ENCODE measurements at places on chromosomes 11 and 22.

- H3K27me3 ChIP-seq = no peaks in the 10 kb centered on the region
- no peaks in the 10 kb centered on the region for H3K36me3 ChIP-seq
- H3K4me3 ChIP-seq = no peak overlapping the region
- no peak overlapping the region for H3K27ac ChIP-seq
- H3K4me1 ChIP-seq = peaks cover 3% of the 10 kb centered on the region
Observed at GRCh38 chr22:39303358-39303757, 16.1 kb downstream of the RPL3 start.

DNA sequence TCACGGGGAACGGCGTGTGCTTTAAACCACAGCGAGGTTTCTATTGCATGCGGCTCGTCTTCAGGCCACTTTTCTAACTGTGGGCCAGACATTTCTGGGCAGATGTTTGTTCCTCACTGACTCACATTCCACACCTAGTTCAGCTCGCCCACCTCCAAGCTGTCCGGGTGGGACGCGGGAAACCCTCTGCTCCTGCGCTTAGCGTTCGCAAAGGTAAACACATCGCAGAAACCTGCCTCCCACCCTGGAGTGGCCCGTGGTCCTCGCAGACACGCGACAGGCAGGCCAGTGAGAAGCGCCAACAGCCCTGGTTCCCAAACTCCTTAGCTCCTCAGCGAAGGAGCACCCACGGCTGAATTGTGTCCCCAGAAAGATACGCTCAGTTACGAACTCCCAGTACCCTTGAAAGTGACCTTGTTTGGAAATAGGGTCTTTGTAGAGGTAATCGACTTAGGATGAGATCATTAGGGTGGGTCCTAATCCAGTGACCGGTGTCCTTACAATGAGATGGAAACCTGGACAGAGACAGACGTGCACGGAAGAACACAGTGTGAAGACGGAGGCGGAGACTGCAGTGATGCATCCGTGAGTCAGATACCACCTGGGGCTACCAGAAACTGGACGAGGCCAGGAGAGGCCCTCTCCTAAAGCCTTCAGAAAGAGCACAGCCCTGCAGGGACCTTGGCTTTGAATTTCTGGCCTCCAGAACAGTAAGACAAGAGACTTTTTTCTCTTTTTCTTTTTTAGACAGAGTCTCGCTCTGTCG lies 82.7 kb downstream of the CELSR1 start:
- H3K27me3 ChIP-seq = no peaks in the 10 kb centered on the region
- DNase-seq = no peak

- H3K27ac ChIP-seq = no peak within 1 kb of the TSS
- DNase-seq = peak; percentile 43
- H3K27me3 ChIP-seq = peaks cover 41% of the 10 kb centered on the region
- H3K4me1 ChIP-seq = peaks cover 13% of the 10 kb centered on the region
Observed at GRCh38 chr22:50058061-50058905, at the start of gene TTLL8. Gene TTLL8, minus strand, starts transcription at chr22:50058298.

DNA sequence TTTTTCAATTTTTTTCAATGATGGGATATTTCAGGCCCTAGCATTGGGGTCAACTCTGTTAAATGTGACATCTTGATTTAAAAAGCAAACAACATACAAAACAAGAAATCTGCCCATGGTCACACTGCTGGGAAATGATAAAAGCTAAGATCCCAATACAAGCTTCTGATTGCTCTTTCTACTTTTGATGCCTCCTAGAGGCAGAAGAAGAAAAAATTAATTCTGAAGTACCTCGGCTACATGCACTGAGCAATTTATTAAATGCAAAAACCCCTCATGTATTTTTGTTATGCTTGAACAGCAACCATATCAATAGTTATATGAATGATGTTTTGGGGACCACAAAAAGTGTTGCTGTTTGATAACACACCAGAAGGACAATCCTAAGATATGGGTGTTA lies 342.1 kb upstream of the NARS2 start:
- peaks cover 21% of the 10 kb centered on the region for H3K27me3 ChIP-seq
- H3K36me3 ChIP-seq = no peaks in the 10 kb centered on the region
- H3K4me1 ChIP-seq = peaks cover 10% of the 10 kb centered on the region
- no peak overlapping the region for H3K27ac ChIP-seq
- H3K4me3 ChIP-seq = no peak overlapping the region
- DNase-seq = no peak

DNA sequence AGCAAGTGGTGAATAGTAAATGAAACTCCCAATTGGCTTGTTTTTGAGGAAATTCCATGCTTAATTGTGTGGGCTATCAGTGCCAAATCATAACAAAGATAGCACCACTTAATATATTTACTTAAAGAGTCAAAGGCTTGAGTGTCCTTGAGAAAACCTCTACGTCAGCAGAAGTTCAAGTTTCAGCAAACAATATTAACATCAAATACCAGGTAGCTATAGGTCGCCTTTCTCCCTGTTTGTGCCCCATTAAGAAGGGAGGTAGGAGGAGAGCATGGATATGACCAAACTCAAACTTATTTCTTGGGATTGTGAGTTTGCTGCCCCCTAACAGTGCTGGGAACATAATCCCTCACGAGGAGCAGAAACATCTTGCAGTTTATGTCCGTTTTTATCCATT lies 105.6 kb upstream of the SYN3 start:
- peaks cover 31% of the 10 kb centered on the region for H3K27me3 ChIP-seq
- H3K4me3 ChIP-seq = no peak overlapping the region
- no peak overlapping the region for H3K27ac ChIP-seq
- H3K4me1 ChIP-seq = no peaks in the 10 kb centered on the region

DNA sequence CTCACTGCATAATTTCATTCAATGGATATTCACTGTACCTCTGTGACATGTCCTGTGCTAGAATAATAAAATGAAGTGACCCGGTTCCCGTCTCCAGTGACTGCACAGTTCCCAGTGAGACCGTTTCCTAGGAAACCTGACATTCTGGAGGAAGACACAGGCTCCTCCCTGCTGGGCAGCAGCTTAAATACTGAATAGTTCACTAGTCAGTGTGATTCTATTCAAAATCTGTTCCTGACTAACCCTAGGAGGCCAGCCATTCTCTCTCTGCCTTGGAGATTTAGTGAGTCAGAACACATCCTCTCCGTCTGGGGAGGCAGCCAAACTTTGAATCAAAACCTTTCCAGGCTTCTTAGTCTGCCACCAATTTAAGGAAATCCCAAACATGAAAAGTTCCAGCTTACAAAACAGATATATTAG lies 11.3 kb downstream of the TRIM66 start:
- H3K27ac ChIP-seq = peak overlapping the region; percentile 95
- peaks cover 41% of the 10 kb centered on the region for H3K4me1 ChIP-seq
- H3K36me3 ChIP-seq = no peaks in the 10 kb centered on the region
- H3K4me3 ChIP-seq = peak overlapping the region; percentile 37
- DNase-seq = peak; percentile 97
- H3K27me3 ChIP-seq = no peaks in the 10 kb centered on the region

DNA sequence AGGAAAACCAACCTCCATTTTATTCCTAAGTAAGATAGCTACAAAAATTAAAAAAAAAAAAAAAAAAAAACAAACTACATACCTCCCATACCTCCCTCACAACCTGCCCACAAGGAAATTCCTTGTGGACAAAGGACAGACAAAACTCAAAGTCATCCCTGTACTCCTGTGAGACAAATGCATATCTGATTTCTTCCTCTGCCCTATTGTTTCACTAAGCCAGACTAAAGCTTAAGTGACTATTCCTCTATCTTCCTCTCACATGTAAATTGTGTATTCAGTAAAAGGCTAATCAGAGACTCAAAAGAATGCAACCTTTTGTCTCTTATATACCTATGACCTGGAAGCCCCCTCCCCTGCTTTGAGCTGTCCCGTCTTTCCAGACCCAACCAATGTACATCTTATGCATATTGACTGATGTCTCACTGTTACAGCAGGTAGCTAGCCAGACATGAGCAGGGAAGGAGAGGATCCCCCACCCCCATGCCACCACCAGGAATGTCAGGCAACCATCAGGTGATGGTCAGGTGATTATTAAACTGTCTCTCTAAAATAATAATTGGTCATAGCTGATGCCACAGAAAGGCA lies 289.4 kb downstream of the SBF2 start:
- no peak overlapping the region for H3K4me3 ChIP-seq
- H3K36me3 ChIP-seq = peaks cover 3% of the 10 kb centered on the region
- DNase-seq = no peak
- H3K27me3 ChIP-seq = no peaks in the 10 kb centered on the region
- no peak overlapping the region for H3K27ac ChIP-seq

DNA sequence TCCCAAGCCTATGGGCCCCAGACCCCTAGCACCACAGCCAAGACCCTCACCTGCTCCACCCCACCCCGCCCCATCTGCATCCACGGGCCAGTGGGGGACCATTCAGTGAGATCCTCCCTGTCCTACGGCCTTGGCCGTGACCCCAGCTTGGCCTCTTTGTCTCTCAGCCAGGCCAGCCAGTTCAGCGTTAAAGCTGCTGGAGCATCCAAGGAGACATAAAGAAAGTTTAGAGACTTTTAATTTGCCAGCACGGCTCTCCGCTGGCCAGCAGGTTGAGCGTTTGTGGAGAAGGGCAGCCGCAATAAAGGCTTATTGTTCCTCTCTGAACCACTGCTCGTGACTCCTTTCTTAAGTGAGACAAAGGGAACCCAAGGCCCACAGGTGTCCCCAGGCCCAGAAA lies 49.3 kb upstream of the LMO1 start:
- DNase-seq = peak; percentile 77
- no peaks in the 10 kb centered on the region for H3K36me3 ChIP-seq
- H3K27me3 ChIP-seq = peaks cover 9% of the 10 kb centered on the region
- H3K4me1 ChIP-seq = peaks cover 32% of the 10 kb centered on the region

GRCh38 chr11:65776710-65777141 lies 4.0 kb downstream of the AP5B1 start:
- H3K4me1 ChIP-seq = no peaks in the 10 kb centered on the region
- no peak overlapping the region for H3K4me3 ChIP-seq
- H3K27ac ChIP-seq = no peak overlapping the region
- H3K27me3 ChIP-seq = peaks cover 14% of the 10 kb centered on the region
- no peaks in the 10 kb centered on the region for H3K36me3 ChIP-seq

DNA sequence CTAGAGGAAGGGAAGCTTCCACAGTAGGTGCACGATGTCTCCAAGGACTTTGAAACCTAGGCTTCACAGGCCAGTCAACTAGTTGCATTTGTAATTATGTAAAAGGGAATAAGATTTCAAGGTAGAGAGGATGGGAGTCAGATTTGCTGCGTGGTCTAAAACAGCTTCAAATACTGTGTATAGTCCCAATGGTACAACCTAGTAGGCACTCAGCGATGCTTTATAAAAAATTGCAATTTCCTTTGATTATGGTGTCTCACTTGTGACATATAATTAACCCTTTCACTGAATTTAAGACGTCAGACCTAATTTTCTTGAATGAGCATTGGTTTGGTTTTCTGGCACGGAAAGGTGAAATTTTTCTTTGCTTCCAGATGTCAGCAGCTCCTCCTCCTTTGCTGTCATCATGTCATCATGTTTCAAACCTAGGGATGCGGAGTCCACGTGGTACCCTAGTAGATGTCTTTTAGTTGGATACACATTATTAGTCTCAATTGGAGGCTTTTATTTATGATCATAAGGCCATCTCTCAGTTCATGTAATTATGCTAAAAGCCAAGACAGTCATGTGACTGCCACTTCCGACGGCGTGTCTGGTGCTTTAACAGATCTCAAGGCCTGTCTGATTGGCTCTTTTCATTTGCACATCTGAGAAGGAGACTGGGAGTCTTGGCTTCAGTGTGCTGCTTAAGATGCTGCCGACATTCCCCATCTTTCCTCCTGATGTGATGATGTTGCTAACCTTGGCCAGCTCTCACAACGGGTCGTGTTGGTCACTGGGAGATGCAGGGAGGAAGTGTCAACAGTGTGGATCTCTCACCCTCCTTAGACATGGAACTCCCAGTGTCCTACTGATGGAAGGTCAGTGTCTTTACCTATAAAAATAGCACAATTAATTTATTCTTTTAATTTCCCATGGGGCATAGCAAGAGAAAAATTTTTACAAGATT lies 134.0 kb downstream of the HIPK3 start:
- DNase-seq = no peak
- no peak overlapping the region for H3K4me3 ChIP-seq
- no peak overlapping the region for H3K27ac ChIP-seq
- no peaks in the 10 kb centered on the region for H3K27me3 ChIP-seq

- H3K27ac ChIP-seq = no peak overlapping the region
- no peak overlapping the region for H3K4me3 ChIP-seq
- no peaks in the 10 kb centered on the region for H3K27me3 ChIP-seq
- no peak for DNase-seq
Observed at GRCh38 chr22:44760476-44760875, 8.1 kb downstream of the ARHGAP8 start.

DNA sequence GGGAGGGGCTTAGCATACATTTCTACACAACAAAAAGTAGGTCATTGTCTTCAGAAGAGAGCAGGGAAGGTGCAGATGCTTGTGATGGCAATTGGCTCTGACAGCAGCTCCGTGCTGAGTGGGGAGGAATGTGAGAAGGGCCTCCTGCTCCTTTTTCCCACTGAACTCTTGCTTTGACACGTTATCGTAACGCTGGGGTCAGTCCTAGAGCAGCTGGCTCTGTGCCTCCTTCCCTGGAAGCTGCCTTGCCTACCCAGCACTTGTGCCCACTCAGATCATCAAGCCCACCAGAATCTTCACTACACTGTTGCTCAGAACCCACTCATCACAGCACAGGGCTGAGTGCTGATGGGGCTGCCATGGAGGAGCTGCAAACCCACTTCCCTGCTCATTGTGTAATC lies 14.9 kb upstream of the NAV2 start:
- no peaks in the 10 kb centered on the region for H3K36me3 ChIP-seq
- H3K4me3 ChIP-seq = no peak overlapping the region
- DNase-seq = peak; percentile 38
- H3K4me1 ChIP-seq = peaks cover 11% of the 10 kb centered on the region
- H3K27me3 ChIP-seq = peaks cover 5% of the 10 kb centered on the region

- peaks cover 48% of the 10 kb centered on the region for H3K27me3 ChIP-seq
- DNase-seq = no peak
- H3K27ac ChIP-seq = no peak overlapping the region
- no peaks in the 10 kb centered on the region for H3K36me3 ChIP-seq
- H3K4me1 ChIP-seq = no peaks in the 10 kb centered on the region
Observed at GRCh38 chr11:57426439-57426928, 437 bp downstream of the SLC43A3 start.

DNA sequence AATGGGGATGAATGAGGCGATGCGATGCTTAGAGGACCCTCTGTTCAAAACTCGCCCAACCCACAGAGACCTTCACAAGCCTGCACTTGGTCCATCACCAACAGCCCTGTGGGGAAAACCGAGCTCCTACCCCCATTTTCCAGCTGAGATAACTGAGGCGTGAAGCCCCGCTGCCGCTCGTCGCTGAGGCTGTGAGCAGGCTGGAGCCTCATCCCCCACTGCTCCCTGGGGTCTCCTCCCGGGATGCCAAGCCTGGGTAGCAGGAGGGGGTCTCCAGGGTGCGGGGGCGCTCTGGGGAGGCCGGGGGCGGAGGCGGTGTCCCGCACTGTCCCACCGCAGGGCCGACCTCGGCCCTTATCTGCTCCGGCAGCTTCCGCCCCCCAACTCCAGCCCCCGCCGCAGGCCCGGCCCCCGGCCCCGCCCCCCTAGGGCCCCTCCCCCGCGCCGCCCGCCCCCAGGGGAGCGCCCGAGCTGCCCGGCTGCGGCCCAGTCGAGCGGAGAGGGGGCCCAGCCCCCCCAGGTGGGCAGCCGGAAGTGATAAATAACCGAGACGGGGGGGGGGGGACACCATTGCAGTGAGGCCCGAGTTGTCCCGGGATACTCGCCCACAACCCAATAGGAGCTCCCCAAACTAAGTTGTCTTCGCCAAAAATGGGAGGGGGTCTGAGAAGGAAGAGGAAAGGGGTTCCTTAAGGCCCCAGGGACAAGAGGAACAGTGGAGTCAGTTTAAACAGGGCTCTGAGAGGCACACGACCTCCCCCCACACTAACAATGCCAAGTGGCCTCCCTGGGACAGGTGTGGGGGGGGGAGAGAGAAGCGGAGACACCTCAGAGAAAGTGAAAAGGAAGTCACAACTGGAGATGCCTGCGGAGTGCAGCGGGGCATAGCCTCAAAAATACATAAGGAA lies 8.3 kb upstream of the SLC39A13 start:
- DNase-seq = peak; percentile 53
- H3K27me3 ChIP-seq = no peaks in the 10 kb centered on the region
- peaks cover 8% of the 10 kb centered on the region for H3K4me1 ChIP-seq
- H3K4me3 ChIP-seq = peak overlapping the region; percentile 48

Measured in neural progenitor cell (in vitro differentiated cells).